SW 1271 (cell line): ENCODE measurements at places on chromosomes 13 and 19.

- DNase-seq, result no peak
Measured at GRCh38 chr19:39131255-39131755, 5.7 kb downstream of the PAK4 start.

DNA sequence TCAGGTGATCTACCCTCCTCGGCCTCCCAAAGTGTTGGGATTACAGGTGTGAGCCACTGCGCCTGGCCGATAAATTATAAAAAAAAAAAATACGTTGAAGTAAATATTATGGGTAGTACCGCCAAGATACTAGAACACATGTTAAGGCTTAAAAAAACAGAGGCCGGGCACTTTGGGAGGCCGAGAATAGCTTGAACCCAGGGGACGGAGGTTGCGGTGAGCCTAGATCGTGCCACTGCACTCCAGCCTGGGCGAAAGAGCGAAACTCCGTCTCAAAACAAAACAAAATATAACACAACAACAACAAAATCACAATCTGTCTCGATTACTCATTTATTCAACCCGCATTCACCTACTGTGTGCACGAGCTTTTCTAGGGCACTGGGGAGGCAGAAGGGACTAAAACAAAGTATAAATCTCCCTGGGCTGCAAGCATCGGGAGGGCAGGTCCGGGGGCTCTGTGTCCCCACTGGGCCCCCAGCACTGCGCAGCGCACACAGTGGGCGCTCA lies 1.3 kb upstream of the BICRA start:
- DNase-seq, result no peak

GRCh38 chr19:46654621-46655152 lies 6.3 kb downstream of the DACT3 start:
- no peak for DNase-seq

- DNase-seq, result no peak
Measured at GRCh38 chr13:109818886-109819285, 32.5 kb upstream of the IRS2 start.

DNA sequence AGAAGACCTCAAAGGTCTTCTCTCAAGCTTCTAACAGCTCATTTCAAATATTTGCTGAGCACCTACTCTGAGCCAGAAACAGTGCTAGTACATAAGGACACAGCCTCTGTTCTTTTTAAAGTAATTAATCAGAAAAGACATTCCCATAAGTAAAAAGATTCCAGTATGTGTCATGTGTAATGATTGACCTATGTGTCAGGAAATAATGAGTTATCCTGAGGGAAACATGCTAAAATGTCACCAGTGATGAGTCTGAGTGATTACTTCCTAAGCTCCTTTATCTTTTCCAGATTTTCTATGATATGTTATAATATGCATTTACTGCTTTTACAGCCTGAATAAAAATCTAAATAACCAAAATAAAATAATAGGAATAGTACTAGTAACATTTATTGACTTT lies 107.6 kb downstream of the SLC25A15 start:
- DNase-seq, result no peak

- no peak for DNase-seq
Measured at GRCh38 chr13:56735537-56735942, 405.2 kb upstream of the PRR20A start.

DNA sequence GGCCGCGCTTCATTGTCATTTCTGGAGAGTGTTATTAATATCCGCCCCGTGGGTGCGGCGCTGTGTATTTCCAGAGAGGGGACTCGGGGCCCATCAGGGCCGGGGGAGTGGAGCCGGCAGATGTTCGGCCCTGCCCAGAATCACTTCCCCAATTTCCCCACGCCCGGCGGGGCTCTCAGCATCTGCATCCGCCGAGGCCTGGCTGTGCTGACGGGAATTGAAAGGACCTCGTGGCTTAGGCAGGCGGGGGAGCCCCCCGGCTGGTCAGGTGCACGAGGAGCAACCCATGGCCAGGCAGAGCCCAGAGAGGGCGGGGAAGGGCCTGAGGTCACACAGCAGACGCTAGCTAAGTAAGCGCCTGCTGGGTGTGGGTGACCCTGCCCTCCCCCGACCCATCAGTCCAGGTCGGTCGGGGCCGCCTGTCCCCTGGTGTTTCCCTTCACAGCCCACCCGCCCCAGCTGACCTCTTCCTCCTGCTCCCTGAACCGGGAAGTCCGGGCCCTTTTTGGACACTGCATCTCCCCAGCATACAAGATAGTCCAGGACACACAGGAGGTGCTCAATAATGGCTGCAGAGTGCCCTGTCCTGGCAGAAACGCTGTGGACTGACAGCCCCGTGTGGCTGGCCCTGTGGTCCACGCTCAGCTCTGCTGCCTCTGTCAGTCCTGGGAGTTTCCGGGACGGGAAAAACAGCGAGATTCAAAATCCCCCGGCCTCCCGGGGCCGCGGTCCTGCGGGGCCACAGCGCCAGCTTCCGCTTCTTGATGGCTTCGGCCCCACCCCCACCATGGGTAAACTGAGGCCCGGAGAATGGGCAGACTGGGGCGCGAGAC lies 22.1 kb downstream of the ARID3A start:
- no peak for DNase-seq

- peak; percentile 88 for DNase-seq
Measured at GRCh38 chr19:41959056-41960053, at the start of gene RABAC1. Gene RABAC1 (minus strand): TSS chr19:41959321. CDS start chr19:41959292, 29 bp downstream.

DNA sequence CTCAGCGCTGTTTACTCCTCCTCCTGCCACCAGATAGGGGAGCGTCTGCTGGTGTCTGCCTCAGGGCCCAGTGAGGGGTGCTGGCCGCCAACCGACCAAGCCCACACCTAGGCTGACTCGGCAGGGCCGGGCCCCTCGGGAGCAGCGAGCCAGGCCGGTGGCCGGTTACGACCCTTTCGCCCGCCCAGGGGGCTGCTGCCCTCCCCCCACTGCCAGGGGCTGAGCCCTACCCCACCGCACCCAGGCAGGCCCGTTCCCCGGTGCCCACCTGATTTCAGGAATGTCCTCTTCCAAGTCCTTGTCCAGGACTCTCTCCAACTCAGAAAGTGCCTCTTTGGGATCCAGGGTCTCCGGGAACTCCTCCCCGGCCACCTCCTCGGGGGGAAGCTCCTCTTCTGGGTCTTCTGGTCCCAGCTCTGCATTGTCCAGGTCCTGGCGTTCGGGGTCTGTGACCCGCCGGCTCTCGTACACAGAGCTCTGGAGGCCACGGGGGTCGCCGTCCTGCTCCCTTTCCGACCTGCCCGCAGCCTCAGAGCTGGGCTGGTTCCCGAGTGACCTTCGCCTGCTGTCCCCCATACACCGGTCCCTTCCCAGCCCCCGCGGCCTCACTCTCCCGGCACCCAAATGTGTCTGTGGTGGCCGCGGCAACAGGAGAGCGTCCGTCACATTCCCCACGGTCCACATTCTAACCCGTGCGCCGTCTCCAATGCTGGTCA lies 31.0 kb upstream of the MIER2 start:
- no peak for DNase-seq

DNA sequence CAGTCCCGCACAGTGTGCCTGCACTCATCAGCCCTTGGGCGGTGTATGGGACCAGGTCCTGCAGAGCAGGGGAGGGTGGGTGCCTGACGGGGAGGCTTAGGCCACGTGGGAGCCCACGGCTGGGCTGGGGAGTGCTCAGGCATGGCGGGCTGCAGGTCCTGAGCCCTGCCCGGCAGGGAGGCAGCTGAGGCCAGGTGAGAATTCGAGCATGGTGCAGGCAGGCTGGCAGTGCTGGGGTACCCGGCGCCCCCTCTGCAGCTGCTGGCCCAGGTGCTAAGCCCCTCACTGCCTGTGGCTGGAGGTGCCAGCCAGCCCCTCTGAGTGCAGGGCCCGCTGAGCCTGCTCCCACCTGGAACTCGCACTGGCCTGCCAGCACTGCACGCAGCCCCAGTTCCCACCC lies 630.9 kb upstream of the PCDH20 start:
- no peak for DNase-seq

- DNase-seq, result no peak
Measured at GRCh38 chr13:70385852-70386251, 277.6 kb upstream of the KLHL1 start.

DNA sequence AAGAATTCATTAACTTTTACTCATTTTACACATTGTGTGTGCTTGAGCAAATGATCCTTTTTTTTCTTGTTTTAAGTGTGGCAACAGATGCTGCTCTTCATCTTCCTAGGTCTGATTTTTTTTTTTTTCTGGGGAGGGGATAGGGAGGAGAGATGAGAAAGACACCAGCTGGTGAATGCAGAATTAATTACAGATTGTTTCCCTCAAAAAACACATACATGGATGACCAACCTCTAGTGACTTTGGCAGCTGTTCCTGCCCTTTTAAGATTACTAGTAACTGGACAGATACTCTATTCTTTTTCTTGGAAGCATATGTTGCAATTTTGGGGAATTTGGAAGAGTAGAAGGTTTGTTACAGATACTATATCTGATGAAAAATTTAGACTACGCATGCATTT lies 103.6 kb upstream of the MYO16 start:
- DNase-seq, result no peak

DNA sequence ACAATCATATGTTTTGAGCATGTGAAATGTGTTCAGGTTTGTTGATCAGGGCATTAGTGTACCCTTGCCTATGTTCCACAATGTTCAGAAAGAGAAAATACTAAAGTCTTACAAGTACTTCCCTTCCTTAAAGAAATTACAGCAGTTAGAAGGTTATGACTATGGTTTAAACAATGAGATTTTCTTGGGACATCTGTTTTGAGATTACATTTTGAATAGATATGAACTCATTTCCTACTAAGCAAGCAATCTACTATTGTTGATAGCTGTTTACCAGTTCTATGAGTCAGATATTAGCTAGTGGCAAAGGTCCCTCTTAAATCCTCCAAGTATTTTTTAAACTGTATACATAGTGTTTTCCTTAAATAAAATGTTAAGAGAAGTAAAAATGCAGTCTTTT lies 241.3 kb downstream of the DACH1 start:
- no peak for DNase-seq

- DNase-seq, result no peak
Measured at GRCh38 chr13:69948016-69948415, 159.6 kb upstream of the ATXN8OS start.

DNA sequence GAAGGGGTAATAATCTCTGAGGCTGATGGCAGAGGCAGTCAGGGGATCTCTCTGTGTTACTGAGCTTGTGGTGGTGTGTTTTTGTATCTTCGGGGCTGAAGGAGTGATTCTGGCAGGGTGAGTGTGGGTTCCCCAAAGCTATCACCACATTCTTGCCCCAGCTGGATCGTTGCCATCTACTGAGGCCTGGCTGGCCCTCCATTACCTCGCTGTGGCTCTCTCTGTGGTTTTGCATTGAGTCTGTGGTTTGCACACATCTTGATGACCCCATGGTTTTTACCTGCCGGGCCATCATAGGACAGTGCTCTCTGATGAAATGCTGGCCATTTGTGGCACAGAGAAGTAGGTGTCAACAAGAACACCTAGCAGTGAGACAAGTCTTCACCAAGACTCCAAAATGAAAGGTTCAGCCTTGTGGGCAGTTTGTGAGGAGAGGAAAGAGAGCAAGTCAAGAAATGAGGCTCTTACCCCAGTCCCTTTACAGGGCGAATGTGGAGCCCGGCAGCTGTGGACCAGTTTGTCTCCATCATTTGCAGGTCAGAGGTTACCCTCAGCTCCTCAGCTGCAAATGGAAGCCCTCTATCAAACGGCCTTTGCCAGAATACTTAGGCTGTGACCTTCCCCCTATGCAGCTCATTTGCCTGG lies 69.0 kb upstream of the NPAS1 start:
- DNase-seq, result no peak

DNA sequence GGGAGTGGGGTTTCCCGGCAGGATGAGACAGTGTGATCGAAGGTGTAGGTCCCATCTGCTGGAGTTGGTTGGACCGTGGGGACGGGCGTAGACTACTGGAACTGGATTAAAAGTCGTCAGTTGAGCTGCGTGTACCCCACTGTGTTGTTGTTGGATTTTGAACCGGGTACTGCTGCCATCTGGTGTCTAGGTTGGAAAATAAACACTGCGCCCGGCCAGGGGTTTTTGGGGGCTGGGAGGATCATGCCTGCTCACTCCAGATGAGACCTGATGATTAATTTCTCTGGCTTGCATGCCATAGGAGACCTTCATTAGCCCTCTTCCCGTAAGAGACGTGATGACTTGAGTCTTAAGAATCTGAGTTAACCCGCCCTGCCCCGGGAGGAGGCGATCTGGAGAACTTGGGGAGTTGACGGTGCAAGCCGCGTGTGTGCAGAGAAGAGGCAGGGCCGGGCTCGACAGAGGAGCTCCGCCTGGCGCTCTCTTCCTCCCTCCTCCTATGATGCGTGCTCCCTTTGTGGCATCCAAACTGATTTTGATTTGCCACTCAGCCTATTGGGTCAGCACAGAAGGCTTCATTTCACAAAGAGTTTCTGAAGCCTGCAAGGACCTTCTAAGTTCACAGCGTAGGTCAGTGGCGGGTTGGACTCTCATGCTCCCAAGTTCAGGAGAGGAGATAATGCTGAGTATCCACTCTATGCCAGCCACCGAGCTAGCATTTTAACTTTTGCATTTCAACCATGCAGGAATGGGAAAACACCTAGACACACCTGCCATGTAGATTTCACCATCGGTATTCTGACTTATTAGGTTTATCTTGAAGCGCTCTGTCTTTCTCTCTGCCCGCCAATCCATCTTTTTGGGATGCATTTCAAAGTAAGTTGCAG lies 2.7 kb downstream of the UHRF1 start:
- peak; percentile 99 for DNase-seq

DNA sequence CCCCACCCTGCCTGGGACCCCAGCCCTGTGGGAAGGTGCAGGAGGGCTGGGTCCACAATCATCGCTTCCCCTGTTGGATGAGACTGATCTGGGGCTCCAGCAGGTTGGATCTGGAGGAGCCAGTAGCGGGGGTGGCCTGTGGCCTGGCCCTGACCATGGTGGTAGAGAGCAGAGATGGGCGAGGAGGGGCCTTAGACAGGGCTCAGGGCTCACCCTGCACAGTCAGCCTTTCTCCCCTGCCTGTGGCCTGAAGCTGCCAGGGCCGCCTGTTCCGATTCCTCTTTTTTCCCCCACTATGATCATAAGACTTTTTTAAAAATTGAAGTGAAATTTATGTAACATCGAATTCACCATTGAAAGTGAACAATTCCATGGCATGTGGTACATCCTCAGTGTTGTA lies 18.2 kb downstream of the SIN3B start:
- DNase-seq, result no peak

GRCh38 chr19:13881692-13882418 lies 4.9 kb downstream of the NANOS3 start:
- no peak for DNase-seq

- no peak for DNase-seq
Measured at GRCh38 chr19:15422296-15423075, 3.7 kb upstream of the AKAP8L start.

GRCh38 chr19:39842693-39843435 lies 3.3 kb downstream of the FBL start:
- no peak for DNase-seq

DNA sequence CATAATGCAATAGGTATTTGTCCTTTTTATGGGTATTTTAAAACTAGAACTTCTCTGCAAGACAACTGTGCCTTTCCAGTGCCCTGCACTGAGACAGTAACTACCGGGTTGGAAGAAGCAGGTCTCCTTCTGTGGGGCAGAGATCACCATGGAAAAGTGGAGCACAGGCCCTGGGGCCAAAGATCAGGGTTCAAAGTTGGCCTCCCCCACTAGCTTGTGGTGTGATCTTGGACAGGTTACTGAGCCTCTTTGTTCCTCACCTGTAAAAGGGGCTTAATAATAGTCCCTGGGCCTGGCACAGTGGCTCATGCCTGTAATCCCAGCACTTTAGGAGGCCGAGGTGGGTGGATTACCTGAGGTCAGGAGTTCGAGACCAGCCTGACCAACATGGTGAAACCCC lies 68.3 kb downstream of the CEBPG start:
- DNase-seq, result no peak
